ENCODE measurements at places on chromosomes 12 and 14.

DNA sequence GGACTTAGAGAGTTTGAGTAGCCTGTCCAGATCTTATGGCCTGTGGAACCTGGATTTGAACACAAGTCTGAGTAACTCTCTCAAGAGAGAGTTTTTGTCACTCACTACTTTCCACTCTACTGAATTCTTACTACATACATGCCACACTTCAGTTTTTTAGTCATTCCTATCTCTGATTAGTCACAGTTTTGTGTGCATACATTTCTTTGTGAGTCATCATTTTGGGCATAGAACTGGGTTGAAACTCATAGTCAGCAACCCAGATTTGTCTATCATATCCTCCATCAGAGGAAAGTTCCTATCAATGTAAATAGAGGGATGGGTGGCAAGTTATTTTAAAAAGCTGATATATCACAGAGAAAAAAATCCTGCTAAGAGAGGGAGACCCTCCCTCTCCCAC is 42.9 kb downstream of the FLRT2 start:
- DNase-seq = no peak

- DNase-seq = peak; percentile 53
Measured at GRCh38 chr14:90758959-90759358, 57.3 kb downstream of the TTC7B start.

DNA sequence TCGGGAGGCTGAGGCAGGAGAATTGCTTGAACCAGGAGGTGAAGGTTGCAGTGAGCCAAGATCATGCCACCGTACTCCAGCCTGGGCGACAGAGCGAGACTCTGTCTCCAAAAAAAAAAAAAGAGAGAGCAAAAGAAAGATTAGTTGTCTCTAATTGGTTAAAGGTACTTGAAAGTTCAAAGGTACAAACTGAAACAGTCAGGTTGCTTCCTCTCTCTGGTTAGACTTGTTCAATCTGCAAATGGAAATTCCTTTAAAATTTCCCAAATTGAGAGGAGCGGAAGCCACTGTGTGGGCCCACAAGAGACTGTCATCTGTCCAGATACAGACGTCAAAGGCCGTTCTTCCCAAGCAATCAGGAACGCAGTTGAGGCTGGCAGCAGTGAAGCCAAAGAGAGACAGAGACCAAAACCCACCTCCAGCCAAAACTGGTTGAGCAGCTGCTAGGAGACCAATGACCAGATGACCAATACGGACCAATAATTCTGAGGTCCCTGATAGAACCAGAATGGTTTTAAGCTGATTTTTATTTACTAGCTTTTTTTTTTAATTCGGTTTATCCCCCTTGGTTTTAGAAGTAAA is 63.6 kb downstream of the GCH1 start:
- no peak for DNase-seq

DNA sequence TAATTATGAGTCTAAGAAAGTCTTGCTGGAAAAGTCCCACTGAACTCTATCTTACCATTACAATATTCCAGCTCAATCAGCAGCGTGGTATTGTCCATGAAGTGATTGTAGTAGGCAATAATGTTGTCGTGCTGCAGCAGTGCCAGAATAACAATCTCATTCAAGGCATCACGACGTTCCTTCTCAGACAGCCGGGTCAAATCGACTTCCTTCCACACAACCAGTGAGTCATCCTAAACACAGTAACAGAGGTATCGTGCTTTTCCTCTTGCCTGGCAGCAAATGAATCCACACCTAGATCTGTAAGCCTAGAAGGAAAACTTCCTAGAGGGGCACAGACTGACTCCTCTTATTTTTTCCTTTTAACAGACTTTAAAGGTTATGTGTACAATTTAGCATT is 2.9 kb downstream of the NEK9 start:
- no peak for DNase-seq

- no peak for DNase-seq
Measured at GRCh38 chr14:104747876-104748275, 5.1 kb upstream of the SIVA1 start.

- DNase-seq = no peak
Measured at GRCh38 chr12:121214855-121215745, 5.2 kb downstream of the P2RX4 start.

DNA sequence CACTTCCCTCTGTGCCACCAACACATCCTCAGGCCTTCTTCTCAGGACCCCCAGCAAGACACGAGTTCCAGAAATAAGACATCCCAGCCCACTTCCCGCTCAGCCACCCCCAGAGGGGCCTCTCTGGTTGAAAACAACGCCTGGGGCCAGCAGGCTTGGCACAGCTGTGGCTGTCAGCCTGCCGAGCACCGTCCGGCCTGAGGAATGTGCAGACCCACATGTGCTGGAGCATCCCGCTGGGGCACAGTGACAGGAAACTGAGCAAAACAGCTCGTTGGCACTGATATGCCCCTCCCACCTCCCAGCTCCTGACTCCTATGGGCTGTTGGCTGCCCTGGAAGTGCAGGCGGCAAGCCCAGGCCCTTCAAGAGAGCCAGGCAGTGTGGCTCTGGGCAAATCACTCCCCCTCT is 1.4 kb downstream of the SYNE3 start:
- DNase-seq = no peak

- DNase-seq = no peak
Measured at GRCh38 chr12:91804533-91804932, 341.1 kb downstream of the BTG1 start.

GRCh38 chr12:95762123-95762785 is 28.3 kb downstream of the NTN4 start:
- DNase-seq = no peak

DNA sequence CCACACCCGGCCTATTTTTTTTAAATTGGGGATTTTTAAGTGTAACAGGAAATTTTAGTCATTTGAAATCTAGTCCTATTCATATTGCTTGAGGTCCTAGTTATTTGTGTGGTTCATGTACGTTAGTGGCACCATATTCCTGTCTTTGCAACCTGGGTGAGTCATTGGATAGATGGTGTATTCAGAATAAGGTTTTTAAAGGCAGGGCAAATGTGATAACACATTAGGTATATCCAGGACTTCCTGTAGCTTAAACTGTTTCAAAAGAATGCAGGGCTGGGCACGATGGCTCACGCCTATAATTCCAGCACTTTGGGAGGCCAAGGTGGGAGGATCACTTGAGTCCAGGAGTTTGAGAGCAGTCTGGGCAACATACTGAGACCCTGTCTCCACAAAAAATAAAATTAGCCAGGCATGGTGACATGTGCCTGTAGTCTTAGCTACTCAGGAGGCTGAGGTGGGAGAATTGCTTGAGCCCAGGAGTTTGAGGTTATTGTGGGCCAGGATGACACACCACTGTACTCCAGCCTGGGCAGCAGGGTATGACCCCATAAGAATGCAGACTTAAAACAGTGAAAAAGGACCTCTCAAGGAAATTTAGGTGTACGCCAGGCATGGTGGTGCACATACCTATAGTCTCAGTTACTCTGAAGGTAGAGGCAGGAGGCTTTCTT is 8.1 kb downstream of the ATP6V0A2 start:
- DNase-seq = no peak

- no peak for DNase-seq
Measured at GRCh38 chr14:79483477-79484388, 727.6 kb downstream of the DIO2 start.

GRCh38 chr12:32005496-32006125 is 46.4 kb downstream of the RESF1 start:
- DNase-seq = no peak

- DNase-seq = no peak
Measured at GRCh38 chr12:120323772-120324171, 3.8 kb downstream of the PLA2G1B start.

DNA sequence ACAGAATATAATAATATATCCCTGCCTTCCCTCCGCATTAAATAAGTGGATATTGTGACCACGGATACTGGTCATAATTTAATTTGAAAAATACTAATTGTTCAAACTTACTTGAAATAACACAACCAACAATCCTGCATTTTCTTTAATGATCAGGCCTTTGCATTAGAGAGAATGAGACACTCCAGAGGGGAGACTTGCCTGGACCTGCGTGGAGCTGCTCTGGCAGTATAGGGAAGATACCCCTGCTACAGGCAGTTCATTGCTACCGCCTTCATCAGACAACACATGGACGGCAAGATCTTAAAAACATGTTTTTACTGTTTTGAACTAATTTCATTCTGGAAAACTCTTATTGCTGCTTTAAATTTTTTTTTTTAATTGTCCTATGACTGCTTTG is 211.0 kb upstream of the FAR2 start:
- no peak for DNase-seq

DNA sequence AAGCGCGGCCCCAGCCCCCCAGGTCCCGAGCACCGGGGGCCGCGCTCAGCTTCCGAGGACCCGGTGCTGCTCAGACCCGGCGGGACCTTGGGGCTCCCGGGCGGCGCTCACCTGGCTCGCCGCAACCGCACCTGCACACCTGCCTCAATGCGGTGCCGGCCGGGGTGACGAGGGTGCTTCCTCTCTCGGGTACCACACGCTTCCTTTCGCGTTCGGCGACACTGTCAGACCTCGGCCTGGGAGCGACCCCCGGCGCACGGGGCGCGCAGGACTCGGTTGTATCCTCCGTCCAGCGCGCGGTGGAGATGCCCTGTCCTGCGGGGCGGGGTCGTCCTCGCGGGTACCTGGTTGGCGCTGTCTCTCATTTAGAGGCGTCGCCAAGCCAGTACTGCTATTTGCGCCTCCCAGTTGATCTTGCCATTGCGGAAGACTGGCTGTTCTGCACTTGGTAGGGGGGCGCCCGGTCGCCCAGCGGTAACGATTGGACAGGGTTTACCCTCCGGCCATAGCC is 718 bp downstream of the PACS2 start:
- peak; percentile 70 for DNase-seq

GRCh38 chr12:124396544-124397398 is 101.9 kb downstream of the RFLNA start:
- DNase-seq = no peak

DNA sequence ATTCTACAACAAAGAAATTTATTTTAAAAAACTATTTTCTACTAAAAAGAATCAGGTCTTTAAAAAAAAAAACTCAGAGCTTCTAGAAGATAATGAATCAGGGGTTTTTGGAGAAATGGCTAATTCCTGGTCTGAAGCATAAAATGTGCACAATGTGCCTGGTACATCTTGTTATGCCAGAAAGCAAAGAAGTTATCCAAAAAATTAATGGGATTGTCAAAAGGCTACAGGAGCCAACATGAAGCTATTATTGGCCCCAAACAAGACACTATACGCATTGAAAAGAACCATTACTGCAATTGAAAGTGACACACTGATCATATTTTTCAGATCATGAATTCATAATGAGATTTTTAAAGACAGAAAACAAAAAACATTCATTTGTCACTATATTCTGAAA is 19.3 kb upstream of the TUBA1A start:
- no peak for DNase-seq

- DNase-seq = no peak
Measured at GRCh38 chr14:20742132-20742531, 3.6 kb upstream of the EDDM3A start.

GRCh38 chr14:41957459-41957858 is 350.8 kb downstream of the LRFN5 start:
- DNase-seq = no peak

DNA sequence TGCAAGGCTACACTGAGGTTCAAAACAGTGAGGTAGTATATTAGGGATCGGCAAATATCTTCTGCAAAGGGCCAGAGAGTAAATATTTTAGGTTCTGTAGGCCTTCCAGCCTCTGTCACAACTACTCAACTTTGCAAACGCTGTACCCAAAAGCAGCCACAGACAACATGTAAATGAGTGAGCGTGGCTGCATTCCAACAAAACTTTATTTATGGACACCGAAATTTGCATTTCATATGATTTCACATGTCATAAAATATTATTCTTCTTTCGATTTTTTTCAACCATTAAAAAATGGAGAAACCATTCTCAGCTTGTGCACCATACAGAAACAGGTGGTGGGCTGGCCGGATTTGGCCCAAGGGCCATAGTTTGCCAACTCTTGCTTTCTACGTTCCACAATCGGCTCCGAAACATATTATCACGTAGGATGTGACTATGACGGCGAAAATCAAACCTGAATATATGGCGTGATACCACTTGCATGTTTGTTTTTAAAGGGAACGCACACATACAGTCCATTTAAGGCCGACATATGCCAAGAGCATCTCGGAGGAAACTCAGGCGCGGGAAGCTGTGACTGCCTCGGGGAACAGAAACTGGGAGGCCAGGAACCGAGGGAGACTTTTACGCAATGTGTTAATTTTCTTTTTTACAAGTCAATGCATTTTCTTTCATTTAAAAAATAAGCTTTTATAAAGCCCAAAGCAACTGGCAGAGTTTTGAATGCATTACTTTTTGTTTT is 7.1 kb downstream of the NCOR2 start:
- DNase-seq = no peak

- no peak for DNase-seq
Measured at GRCh38 chr14:29220072-29220471, 453.5 kb downstream of the FOXG1 start.

DNA sequence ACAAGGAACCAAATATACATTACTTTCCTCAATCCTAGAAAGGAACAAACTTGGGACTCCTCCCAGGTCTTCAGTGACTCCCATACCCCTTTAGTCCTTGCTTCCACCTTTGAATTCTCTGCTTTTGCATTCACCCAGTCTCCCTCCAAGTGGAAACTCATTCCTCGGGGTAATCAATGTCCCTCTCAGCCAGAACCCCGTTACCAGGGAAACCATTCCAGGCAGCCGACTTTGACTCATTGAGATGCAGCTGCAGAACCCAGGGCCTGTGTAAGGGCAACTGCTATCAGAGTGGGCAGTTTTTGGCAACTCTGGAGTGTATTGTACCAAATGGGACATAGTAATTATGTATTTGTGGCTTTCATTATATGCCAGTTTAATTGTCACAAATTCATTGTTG is 186.2 kb downstream of the NRXN3 start:
- DNase-seq = no peak

DNA sequence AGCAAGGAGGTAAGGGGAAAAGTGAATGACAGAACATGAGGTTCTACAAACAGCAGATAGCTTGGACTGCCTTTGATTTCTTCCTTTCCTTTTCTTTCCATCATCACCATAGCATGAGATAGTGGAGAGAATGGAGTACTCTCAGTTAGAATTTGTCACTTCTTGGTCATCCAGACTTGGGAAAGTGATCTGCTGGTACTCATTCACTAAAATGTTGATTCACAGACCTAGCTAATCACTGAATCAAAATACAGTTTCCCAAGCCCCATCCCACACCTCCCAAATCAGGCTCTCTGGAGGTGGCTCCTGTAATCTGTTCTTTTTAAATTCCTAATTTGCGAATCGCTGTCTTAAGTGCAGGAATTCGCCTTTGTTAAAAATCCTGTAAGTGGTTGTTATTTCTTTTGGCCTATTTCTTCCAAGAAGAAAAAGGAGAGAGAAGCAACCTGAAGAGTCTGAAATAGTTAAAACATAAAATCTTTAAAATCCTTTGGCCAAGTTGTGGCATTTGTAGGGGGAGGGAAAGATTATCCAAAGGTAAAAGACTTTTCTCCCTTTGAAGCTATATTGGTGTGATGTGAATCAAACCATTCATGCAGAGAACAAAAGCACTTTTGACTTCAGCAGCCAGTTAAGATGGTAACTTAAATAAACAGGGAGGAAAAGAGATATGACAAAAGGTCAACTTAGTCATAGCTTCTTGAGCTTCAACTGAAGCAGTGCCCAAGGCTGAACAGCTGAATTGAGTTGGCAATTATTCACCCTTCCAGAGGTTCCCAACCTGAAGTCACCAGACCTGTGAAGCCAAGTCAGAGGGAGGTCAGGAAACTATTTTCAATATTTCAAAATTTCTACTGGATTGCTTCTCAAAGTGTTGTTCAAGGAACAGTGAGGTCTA is 255.1 kb upstream of the KRR1 start:
- DNase-seq = no peak

All from stimulated activated effector memory CD8-positive, alpha-beta T cell treated with anti-CD3 and anti-CD28 coated beads, Interleukin-12 subunit alpha, Interleukin-12 subunit beta, amount 100 ng/mL, for 72 hours (primary cell).